NCI-H1105 (cell line): ENCODE measurements at places on chromosomes 12 and 14.

DNA sequence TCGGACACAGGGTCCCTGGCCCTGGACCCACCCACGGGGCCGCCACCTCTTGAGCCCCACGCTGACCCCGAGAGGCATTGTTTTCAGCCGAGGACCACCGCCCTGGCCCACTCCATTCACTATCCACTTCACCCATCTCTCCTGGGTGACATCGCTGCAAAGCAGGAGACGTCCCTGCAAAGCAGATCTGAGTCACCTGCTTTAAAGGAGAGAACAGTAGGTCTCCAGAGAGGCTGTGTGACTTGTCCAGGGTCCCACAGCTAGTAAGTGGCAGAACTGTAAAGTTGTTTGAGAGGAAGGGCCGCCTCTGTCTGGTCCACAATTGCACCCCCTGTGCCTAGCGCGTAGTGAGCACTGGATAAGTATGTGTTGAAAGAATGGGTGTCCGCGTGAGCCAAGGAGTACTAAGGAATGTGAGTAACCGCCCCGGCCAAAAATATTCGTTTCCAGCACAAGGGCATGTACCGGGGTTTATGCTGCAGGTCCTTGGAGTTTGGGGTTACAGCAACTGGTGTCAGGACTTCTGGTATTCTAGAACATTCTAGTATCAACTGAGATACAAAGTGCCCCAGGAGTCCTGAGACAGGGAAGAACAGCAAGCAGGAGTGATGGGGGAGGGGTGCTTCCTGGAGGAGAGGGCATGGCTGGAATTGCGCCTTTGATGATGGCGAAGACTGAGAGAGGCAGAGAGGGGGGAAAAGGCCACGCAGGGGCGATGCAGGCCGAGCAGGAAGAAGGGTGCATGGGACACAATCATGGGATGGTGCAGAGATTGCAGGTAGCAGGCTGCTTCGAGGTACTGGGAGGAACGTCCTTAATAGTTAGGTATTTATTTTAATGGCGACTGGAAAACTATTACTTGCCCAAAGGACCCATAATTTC, 91.1 kb downstream of the SCARB1 start:
- no peak for DNase-seq

- DNase-seq = no peak
Observed at GRCh38 chr14:72708708-72709475, 185.0 kb downstream of the DPF3 start.

GRCh38 chr14:23638414-23639047, 2.4 kb downstream of the DHRS2 start:
- no peak for DNase-seq

- DNase-seq = no peak
Observed at GRCh38 chr14:21534576-21534975, 8.4 kb upstream of the SALL2 start.

- no peak for DNase-seq
Observed at GRCh38 chr12:51977320-51977753, 25.8 kb downstream of the ACVR1B start.
